Activated CD4-positive, alpha-beta T cell treated with anti-CD3 and anti-CD28 coated beads for 36 hours (primary cell): ENCODE measurements at places on chromosomes 1 and 21. TPM values are rescaled to one million over a fixed set of nuclear protein-coding genes. Genes with fewer than 3 reads are reported as not detected.

DNA sequence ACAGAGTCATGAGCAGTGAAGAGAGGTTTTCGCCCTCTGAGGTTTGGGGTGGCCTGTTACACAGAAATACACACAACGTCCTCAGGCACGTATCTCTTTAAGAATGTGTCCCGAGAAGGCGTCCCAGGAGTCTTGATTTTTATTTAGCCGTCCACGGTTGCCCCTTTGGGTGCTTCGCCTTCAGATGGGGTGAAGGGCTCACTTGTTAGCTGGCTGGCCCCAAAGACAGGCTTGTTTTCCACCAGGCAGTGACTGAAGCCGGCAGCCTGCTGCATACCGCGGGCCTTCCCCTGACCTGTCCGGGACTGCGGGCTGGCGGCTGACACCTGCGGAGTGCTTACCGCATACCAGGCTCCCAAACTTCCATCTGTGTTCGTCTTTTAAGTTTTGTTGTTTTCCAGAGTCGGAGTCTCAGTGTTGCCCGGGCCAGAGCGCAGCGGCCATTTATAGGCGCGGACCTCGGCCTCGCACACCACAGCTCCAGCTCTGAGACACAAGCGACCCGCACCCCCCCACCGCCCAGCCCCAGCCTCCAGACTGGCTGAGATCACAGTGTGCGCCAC, 1.6 kb upstream of the ADARB1 start:
- no peak for DNase-seq
- H3K27me3 ChIP-seq, result no peaks in the 10 kb centered on the region
- no peak overlapping the region for H3K27ac ChIP-seq
- peaks cover 2% of the 10 kb centered on the region for H3K36me3 ChIP-seq
- no peak overlapping the region for H3K4me3 ChIP-seq

- peak overlapping the region; percentile 13 for H3K27ac ChIP-seq
- no peak overlapping the region for H3K4me3 ChIP-seq
- no peak for DNase-seq
- peaks cover 25% of the 10 kb centered on the region for H3K36me3 ChIP-seq
These were observed 13.2 kb downstream of the ST7L start for GRCh38 chr1:112605633-112606327.

DNA sequence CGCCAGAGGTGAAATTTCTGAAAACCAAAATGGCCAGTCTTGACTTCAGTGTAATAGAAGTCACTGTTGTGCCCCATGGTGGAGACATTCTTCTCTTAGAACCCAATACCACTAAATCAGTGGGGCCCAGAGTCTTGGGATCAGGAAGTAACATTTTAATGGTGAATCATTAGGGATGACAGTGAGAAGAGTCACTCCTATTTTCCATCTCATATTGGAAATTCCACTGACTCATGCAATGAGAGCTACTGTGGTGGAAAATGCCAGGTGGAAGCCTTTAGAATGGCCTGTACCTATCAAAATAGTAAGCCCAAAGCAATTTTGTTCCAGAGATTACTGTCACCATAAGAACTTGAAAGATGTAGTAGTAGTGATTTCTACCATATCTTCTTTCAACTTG, 20.6 kb upstream of the PPM1J start:
- no peak for DNase-seq
- peaks cover 24% of the 10 kb centered on the region for H3K4me1 ChIP-seq
- H3K36me3 ChIP-seq, result no peaks in the 10 kb centered on the region
- peaks cover 35% of the 10 kb centered on the region for H3K27me3 ChIP-seq

GRCh38 chr1:172903581-172904220, 147.0 kb downstream of the TNFSF18 start:
- no peak overlapping the region for H3K27ac ChIP-seq
- no peak for DNase-seq
- H3K27me3 ChIP-seq, result peaks cover 24% of the 10 kb centered on the region
- peaks cover 37% of the 10 kb centered on the region for H3K4me1 ChIP-seq

Gene KCNH1
- total RNA-seq, result not detected

Gene BTBD19
- total RNA-seq, result 17.2 TPM
